ENCODE measurements at places on chromosomes 5 and 9. TPM values are rescaled to one million over a fixed set of nuclear protein-coding genes. Genes with fewer than 3 reads are reported as not detected.

Gene SNAPC4
- 13.5 TPM for total RNA-seq

GRCh38 chr9:29044959-29045358 lies 1471.7 kb upstream of the C9orf72 start:
- DNase-seq = no peak

Gene MLANA
- total RNA-seq = not detected

GRCh38 chr5:78521455-78521854 lies 127.1 kb downstream of the LHFPL2 start:
- no peak for DNase-seq

Gene CREBRF
- 19.9 TPM for total RNA-seq

- no peak for DNase-seq
These were observed 114.3 kb downstream of the ASTN2 start for GRCh38 chr9:117300371-117301110.

DNA sequence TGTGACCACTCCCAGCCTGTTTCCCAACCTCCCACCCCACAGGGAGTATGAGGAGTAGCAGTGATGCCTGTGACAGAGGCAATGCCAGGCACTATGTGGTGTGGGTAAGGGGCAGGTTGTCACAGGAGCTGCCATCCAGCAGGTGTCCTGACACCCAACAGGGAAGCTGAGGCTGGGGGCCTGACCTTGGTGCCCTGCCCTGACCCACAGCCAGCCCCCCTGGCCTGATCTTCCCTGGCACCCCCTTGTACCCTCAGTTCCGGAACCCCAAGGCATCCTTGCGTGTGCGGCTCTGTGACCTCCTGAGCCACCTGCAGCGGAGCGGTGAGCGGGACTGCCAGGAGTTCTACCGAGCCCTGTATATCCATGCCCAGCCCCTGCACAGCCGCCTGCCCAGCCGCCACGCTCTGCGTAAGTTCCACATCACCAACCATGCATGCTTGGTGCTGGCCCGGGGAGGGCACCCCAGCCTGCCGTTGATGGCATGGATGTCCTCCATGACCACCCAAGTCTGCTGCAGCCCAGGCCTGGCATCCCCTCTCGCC lies 14.4 kb downstream of the CARD19 start:
- DNase-seq = no peak

Gene ANKRD20A1
- total RNA-seq = 0.54 TPM

DNA sequence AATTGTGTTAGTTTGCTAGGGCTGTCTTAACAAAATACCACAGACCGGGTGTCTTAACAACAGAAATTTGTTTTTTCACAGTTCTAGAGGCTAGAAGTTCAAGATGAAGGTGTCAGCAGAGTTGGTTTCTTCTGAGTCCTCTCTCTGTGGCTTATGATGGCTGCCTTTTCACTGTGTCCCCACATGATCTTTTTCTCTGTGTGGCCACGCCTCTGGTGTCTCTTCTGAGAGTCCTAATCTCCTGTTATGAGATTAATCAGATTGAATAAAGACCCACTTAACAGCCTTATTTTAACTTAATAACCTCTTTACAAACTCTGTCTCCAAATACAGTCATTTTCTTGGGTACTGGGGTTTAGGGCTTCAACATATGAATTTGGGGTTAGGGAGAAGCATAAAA lies 561.1 kb downstream of the NR2F1-AS1 start:
- DNase-seq = no peak

- DNase-seq = no peak
These were observed 219.1 kb upstream of the ELAVL2 start for GRCh38 chr9:24045150-24045549.

- no peak for DNase-seq
These were observed 6.4 kb upstream of the ANKRD31 start for GRCh38 chr5:75243100-75243499.

DNA sequence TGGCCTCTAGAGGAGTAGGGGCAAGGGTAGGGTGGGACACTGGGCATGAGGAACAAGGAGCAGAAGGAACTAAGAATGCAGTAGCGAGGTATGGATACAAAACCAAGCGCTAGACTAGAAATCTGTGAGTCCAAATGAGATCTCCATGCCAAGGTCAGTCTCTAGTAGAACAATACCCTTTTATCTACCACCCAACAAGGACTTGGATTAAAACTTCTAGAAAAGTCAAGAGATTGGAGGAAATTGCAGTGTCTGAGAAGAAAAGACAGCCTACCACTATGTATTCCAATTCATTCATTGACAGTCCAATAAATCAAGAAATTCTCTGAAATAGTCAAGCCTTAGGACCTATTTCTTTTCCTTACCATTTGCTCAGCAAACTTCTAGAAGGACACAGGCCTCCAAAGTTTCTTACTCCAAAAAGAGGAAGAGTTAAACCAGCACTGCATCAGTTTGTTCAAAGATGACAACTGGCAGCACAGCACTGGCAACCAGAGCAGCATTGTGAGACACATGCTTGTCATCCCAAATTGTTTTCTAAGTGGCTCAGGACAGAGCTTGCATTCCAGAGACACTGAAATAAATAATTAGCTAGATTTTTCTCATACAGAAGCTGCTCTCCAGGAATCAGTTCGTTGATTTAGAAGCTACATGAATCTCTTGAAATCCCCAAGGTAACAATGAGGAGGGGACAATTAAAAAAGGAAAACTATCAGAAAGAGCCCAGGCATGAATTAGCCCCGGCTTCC lies 22.6 kb downstream of the ABCA1 start:
- no peak for DNase-seq

DNA sequence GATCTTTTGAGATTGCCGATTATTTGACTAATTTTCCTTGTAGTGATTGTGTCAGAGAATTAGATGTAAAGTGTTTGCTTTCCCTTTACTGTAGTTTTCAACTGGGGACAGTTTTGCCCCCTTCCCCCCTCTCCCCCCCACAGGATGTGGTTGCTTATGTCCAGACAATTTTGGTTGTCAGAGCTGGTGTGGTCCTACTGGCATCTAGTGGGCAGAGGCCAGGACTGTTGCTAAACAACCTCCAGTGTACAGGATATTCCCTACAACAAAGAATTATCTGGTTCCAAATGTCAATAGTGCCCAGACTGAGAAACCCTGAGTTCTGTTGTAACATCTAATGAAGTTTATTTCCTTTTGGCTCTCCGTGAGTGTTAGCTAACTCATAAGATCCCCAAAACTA lies 20.0 kb downstream of the TMEFF1 start:
- DNase-seq = no peak

Gene MATR3
- 235 TPM for total RNA-seq

Gene SHISAL2B
- total RNA-seq = 1.4 TPM

DNA sequence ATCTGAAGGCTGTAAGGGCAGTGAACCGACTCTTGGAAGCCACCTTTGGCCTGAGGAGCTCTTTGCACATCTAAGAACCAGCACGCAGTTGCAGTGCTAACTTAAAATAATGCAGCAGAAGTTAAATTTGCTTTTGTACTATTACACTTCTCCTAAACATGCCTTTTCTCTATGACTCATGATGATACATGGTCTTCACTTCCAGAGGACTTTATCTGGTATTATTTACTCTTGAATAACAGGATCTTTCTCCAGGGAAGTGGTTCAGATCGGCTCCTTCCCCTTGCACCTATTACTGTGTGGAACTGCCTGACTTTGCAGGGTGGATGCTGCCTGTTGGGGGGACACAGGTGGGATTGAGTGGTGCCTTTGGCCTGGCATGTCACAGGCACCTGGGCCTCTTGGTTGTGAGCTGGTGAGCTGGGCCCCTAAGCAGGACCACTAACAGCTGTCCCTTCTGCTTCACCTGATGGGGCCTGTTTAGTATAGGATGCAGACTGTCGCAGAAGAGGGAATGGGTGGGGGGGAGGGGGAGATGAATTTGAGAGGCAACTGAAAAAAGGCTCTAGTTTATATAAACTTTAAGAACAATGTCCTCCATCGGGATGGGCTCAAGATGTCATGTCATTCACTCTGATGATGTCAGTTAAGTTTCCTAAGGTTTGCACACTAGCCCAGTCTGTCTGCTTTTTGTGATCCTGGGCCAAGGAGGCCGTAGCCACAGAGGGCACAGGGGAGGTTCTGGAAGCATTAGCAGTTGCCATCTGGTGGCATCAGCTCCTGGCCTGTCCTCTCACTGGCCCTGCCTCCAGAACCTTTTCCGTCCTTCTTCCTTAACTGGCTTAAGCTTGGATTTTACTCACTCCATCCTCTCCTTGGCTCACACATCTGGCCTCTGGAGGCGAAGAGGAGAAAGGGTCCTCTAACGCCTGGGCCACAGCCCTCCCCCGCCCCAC lies 33.9 kb upstream of the GABBR2 start:
- DNase-seq = no peak

DNA sequence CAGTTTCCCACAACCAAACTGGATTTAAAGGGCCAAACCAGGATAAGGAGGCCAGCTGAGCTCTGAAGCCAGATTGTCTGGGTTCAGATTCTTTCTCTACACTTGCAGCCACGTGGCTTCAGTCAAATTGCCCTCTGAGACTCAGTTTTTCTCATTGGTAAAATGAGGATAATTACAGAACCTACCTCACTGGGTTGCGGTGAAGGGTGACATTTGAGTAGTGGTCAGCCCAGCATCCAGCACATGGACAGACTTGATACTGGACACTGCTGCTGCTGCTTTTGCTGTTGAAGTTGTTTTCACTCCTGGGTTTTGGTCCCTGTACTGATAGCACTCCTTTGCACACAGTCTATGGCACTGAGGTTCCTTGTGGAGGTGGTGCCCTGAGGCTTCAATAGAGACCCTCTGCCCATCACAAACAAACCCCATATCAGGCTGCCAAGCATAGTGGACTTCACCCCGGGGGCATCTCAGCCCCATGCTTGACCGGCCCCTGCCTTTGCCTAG lies 25.7 kb upstream of the CDKN2AIPNL start:
- DNase-seq = no peak

Gene TMEM232
- 3.1 TPM for total RNA-seq

DNA sequence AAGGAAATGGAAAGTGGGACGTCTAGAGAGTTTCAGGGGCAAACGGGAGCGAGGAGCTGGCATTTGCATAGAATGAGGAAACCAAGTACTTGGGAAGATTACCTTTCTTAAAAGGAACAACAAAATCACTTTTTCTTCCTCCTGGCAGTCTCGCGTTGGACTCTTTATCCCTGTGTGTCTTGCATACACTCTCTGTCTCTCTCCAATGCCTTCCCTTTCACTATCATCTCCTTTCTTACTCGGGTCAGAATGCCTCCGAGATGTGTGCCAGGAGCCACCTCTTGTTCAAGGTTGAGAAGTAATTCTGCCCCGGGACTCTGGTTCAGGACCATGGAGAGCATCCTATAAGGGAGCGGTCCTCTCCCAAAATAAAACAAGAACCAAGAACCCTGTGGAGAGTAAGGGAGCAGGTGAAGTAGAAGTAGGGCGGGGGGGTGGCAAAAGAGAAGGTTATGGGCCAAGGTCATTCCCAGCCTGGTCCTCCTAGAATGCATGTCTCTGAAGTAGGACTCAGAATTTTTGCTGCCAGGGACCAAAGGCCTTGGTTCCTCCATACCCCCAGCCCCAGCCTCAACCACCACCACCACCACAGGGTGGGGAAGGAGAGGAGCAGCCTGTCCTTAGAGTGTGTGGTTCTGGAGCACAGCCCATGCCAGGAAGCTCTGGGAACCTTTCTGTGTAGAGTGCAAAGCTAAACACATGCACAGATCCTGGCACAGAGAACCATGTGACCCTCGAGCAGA lies 72.1 kb upstream of the ARAP3 start:
- peak; percentile 64 for DNase-seq

DNA sequence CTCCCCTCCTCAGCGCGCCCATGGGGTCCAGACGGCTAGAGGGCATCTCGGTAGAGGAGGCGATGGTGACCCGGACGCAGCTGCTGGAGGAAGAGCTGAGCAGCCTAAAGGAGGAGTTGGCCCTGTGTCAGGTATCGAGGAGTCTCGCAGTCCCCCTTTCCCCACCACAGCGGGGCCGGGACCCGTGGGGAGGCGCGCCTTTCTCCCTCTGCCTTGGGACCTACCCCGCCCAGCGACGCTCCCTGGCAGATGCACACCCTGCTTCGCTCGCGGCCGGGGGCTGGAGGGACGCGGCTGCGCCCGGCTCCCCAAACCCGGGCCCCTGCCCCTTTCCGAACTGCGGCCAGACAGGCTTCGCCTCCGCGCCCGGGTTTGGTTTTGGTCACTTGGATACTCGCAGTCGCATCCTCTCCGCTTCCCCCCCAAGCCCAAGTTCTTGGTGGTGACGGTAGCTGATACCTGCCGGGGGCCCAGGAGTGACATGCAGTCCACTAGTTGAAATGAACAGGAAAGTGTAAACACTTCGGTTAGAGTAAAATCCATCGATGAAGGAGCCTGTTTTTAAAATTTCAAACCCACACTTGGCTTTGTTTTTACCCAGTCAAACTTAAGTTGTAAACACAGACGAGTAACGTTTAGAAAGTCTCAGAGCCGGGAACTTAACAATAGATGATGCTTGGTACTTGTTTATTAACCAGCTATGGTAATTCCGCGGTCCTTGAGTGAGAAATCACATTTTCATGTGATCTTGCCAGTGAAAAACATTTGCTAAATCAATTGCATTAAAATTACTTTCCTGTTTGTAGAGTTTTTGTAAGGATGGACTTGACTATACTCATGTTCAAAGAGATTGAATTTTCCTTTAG lies 688 bp downstream of the CNTLN start:
- DNase-seq = peak; percentile 28

DNA sequence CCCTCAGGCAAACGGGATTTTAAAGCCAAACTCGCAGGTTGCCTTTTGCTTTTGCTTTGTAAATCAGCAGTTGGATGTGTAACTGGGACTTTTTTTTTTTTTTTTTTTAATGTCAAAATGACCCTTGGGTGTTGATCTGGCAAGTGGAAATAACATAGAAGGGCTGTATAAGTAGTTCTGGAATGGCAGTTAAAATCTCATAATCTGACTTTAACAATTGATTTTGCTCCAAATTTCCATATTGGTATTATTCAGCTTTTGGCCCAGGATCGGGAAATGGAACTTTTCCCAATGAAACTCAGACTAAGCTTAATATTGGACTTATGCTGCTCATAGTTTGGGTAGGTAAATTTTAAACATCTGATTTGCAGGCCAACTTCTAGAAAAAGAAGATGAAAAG lies 346.8 kb upstream of the NUDT12 start:
- no peak for DNase-seq

Gene CCDC152
- total RNA-seq = 2.8 TPM

Gene GADD45G
- total RNA-seq = 6.2 TPM

Gene C9orf153
- 0.36 TPM for total RNA-seq

DNA sequence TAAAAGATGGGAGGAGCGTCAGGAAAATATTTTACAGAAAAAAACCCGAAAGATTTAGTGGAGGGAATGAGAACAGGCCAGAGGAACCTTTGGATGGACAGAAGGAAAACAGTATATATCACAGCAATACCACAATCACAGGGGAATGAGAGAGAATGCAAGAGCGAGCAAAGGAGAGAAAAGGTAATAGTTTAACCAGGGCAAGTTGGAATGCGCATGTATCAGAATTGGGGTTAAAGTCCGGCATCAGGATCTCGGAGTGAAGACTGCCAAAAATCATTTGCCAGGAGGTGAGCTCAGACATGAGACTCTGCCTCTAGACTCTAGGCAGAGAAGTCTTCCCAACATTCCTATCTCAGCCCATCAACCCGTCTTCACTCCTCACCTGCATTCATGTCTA lies 36.8 kb downstream of the PCDHGC5 start:
- DNase-seq = no peak

DNA sequence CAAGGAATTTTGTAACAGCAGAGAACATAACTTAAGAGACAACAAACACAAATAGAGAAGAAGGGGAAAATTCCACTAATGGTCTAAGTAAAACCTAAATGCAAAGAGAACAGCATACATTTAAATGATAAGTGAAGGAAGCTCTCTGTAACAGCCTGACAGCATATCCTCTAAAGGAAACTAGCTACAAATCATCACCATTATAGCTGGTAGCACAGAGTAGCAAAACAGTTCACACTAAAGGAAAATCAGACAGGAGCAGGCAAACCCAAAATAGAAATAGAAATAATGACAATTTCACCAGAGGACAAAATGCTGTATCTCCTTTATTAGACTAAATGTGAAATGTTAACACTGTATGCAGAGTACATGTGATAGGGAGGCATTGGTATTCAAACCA lies 532.8 kb downstream of the PTPRD start:
- DNase-seq = no peak
